ENCODE measurements at places on chromosomes 7 and 10.

- no peak for DNase-seq
These were observed 140.9 kb upstream of the NRBF2 start for GRCh38 chr10:62992145-62992721.

DNA sequence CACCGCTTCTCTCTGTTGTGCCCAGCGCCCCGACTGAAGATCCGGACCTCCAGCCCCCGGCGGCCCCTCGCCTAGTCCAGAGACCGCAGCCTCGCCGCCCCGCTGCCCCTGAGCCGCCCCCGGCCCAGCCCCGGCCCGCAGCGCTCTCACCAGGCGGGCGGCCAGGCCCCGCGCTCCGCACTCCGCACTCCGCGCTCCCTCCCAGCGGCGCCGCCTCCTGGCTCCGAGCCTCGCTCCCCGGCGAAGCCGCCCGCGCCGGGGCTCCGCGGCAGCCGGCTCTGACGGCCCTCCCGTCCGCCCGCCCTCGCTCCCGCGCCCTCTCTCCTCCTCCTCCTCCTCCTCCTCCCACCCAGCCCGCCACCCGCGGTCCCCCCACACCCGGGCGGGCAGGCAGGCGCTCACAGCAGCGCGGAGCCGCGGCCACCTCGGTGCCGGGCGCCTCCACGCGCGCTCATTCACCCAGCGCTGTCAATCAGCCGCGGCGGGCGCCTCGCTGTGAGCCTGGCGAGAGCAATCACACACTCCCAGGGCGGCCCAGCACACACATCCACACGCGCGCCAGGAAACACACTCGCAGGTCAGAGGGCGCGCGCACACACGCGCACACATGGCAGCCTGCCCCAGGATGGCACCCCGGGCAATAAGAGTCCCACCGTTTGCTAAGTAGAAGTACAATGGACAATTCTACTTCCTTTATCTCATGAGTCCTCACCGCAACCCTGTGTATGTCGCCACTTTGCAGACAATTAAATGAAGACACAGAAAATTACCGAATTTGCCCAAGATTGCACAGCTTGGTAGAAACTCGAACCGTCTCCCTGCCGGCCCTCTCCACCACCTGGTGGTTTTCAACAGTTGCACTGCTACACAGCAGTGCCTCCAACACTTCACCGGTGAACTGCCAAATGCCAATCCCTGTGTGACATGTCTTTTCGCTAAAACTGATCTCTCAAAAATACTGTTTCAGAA, at the start of gene PRRT4:
Gene PRRT4 (minus strand): TSS at position 280 of the 969 bp plus-strand sequence.
- no peak for DNase-seq

- DNase-seq, result peak; percentile 35
These were observed at the start of gene PRKAR1B for GRCh38 chr7:727104-727805. PRKAR1B (minus strand) TSS chr7:727281; CDS start chr7:711505, 15,776 bp downstream.

DNA sequence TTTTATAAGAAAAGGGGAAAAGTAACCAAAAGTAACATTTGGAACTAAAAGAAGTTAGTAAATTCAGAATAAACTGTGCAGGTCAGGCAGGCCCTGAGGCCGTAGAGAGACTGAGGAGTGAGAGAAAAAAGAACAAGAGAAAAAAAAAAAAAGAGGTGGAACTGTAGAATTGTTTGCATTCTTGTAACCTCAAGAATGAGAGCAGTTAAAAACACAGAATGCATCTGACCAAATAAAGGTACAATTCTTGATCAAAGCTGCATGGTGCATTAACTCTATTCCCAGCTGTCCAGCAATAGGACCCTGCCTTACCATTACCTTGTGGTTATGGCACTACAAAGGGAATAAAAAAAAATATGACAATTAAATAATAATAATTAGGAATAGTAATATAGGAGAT, 170.1 kb upstream of the SEMA3A start:
- no peak for DNase-seq

- DNase-seq, result no peak
These were observed 19.3 kb downstream of the PPP1R3C start for GRCh38 chr10:91613411-91614187.

GRCh38 chr7:47404010-47404409, 177.9 kb downstream of the TNS3 start:
- DNase-seq, result peak; percentile 9

- no peak for DNase-seq
These were observed 32.5 kb downstream of the ARHGAP22 start for GRCh38 chr10:48572414-48572813.

- DNase-seq, result no peak
These were observed 1.6 kb upstream of the ZNF239 start for GRCh38 chr10:43576062-43576461.

DNA sequence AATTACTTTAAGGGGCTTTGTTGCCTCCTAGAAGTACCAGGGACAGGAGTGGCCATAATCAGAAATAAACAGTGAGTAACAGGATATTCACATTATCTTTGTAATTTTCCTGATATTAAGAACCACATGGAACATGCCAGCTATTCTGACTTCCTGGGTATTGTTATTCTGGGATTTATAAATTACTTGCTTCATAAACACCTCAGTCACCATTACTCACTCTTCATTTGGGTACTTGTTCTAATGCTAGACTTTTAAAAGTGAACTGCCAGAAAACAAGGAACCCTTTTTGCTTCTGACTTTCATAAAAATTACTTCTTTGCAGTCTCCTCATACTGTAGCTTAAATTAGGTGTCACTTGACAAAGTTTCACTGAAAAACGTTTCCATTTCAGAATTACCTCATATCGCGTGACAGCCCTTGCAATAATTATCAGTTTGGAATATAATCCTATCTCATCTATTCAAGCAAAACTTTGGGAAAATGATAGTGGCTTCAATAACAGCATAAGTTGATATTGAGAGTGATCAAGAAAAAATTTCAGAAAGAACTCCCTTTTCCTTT, 29.8 kb downstream of the CABCOCO1 start:
- DNase-seq, result no peak

DNA sequence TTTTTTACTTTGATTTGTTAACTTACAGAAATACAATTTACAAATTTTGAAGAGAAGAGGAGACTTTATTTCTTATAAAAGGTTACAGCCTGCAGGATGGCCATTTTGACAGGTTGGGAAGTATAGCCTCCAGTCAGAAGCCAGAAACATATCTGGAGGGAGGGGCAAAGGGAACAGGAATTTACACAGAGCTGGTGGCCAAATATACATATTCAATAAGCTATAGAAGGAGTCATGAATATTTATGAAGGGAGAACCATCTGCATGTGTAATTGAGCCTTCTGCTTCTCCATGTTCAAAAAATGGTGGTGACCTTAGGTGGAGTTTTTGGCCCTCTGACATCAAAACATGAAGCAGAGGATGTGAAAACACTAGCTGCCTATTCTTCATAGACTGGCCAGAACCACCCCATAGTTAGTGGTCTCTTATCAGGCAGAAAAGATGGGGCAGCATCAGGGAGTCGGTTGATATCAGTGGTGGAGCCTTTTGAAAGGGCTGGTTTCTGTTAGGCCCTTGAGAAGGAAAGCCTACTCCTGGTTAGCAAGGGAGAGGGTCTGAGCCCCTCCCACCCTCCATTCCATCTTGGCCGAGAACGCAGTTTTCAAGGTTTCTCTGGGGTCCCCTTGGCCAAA, 57.2 kb downstream of the ENTPD1 start:
- no peak for DNase-seq

DNA sequence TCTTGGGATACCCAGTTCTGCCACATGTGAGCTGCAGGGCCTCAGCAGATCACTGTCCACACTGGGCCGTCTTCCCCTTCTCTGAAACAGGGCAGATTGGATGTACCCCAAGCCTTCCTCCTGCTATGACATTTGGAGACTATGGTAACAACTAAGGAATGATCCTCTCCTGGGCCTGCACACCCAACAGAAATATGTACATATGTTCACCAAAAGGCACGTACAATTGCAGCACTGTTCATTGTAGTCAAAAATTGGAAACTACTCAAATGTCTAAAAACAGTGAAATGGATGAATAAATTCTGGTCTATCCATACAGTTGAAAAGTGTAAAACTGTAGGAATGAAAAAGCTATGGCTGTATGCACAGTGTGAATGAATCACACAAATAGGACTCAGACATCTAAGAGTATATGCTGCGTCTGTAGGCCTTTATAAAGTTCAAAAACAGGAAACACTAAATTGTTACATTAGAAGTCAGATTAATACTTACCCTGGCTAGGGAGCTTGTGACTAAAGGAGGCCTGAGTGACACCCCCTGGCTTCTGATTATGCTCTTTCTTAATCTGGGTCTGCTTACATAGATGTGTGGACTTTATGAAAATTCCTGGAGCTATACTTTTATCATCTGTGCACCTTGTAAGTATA, 16.1 kb upstream of the XPNPEP1 start:
- no peak for DNase-seq

- no peak for DNase-seq
These were observed 164.2 kb downstream of the NXPH1 start for GRCh38 chr7:8597565-8597964.

DNA sequence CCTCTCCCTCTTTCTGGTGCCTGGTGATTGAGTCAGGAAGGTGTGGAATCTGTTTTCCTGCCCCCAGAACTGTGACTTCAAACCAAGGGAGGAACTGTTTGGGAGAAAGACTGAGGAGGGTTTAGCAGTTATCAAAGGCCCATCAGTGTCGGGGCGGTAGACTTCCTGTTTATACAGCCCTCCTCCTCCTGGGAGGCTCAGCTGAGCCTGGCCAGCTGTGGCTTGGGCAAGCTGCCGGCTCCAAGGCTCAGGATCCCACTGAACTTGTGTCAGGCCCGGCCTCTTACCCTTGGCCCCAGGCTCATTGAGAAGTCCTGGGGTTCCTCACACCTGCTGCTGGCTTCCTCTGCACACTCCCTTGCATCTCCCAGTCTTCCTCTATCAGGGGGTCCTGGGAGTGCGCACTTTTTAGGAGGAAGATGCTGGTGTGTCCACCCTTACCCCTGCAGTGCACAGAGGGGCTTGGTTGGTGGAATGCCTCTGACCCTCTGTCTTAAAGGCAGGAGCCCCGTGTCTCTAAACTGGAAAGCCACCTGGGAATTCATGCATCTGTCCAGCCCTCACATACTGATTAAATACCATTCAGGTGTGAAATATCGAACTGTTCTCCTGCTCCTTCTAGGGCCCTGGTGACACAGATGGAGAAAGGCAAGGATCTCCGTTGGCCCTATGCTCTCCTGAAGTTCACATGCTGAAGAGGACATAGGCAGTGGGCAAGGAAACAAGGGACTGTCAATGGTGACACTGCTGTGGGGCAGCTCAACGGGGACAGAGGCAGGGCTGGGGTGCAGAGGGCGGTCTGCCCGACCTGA, 32.4 kb downstream of the CXCL12 start:
- DNase-seq, result no peak

GRCh38 chr7:16402091-16402490, 19.2 kb downstream of the CRPPA start:
- no peak for DNase-seq

DNA sequence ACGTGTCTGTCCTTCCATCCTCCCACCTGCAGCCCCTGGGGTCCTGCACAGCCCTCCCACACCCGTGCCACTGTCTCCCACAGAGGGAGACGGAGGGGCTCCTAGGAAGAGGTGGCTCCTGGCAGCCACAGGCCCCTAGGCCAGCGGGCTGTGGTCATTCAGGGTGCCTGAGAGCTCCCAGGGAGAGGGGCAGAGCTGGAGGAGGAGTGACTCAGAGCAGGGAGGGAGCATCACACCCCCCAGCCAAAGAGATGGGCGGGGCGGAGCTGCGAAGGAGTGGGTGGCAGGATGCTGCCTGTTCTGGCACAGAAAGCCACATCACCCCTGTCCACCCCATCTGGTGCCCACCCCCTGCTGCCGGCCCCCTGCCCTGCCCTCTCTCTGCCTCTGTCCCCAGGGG, 50.5 kb downstream of the STK32C start:
- DNase-seq, result peak; percentile 37

- no peak for DNase-seq
These were observed 178.3 kb downstream of the PRKCQ start for GRCh38 chr10:6401558-6402348.

DNA sequence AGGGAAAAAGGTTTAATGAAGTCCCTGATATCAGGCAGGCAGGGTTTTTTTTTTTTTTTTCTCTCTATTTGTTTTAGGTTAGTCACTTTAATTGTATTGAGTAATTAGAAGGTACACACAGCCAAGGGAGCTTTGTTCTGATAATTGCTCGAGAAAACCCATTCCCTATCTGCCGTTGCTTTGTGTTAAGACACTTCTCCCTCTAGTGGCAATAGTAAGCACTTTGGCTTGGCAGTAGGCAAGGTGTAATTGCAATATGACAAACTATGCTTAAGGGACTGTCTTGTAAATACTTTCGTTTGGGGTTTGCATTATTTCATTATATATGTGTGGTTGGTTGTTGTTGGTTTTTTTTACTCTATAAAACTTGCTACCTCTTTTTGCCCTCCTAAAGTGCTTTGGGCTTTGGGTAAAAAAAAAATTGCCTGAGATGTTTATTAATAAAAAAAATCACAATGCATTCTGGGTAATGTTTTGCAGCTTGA, 113.4 kb downstream of the BTRC start:
- no peak for DNase-seq

DNA sequence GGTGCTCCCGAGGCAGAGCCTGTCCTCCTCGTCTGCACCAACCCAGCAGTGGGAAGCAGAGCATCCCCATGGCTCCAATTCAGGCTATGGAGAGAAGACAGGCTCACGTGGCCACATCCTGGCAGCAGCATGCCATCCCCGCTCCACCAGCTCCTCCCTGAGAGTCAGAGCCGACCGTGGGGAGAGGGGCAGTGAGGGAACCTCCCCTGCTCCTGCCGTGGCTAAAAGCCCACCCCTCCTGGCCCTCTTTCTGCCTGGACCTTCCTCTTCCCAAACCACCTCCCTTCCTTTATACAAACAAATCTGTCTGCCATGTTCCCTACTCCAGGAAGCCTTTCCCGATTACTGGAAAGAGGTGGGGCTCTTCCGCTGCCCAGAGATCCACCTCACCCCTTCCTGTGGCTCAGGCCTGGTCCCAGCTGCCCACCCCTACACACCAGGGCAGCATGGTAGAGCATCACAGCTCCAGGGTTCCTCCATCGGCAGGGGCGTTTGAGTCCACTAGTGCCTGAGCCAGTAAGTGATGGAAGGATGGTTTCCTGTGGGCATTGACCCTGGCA, 10.8 kb upstream of the AQP1 start:
- no peak for DNase-seq

GRCh38 chr7:50209461-50210135, 94.9 kb upstream of the IKZF1 start:
- no peak for DNase-seq

GRCh38 chr7:30363778-30364563, 79.6 kb downstream of the ZNRF2 start:
- no peak for DNase-seq

DNA sequence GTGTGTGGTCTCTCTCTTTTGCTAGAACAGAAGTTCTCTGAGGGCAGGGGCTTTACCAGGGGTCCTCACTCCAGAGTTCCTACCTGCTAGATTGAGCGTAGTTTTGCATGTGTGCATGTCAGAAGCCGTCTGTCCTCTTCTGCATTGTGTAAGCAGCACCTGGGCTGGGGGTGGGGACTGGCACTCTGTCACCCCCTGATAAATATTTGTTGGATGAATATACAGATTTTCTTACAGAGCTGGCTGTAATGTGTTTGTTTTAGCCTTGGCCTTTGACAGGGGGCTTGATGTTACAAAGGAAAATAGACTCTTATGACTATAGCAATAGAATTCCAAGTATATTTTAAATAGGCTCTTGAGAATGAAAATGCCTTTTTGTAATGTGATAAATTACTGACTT, 46.6 kb downstream of the WDR37 start:
- DNase-seq, result no peak
